ENCODE measurements at places on chromosomes 12 and 14.

GRCh38 chr14:60215520-60216420 lies 33.3 kb upstream of the PPM1A start:
- DNase-seq: no peak

DNA sequence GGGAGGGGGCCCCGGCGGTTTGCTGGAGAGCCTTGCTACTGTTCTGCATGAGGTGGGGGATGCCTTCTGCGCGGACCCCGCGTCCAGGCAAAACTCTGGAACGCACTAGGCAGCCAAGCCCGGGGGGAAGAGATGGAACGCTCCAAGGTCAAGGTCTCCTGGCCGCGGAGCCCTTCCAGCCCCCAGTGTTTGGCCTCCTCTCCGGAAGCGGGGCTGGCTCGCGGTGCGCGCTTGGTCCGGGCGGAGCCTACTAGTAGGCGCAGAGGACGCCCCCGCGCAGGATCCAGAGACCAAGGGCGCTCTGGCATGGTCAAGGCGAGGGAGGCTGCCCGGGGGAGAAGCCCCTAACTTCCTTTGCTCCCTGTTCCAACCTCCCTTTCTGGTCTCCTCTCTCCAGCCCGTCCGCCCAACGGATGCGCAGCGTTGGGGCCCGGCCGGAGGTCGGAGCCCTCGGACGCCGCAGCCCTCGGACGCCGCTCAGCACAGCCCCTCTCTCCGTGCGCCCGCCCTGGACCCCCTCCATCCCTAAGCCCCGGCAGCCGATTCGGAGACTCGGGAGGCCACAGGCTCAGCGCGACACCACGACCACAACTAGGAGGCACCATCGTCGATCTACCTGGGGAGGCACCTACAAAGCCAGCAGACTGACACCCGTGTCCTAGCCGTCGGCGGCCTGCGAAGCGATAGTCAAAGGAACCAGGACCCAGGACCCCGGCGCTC lies 669 bp upstream of the KCNK13 start:
- DNase-seq: peak; percentile 8

DNA sequence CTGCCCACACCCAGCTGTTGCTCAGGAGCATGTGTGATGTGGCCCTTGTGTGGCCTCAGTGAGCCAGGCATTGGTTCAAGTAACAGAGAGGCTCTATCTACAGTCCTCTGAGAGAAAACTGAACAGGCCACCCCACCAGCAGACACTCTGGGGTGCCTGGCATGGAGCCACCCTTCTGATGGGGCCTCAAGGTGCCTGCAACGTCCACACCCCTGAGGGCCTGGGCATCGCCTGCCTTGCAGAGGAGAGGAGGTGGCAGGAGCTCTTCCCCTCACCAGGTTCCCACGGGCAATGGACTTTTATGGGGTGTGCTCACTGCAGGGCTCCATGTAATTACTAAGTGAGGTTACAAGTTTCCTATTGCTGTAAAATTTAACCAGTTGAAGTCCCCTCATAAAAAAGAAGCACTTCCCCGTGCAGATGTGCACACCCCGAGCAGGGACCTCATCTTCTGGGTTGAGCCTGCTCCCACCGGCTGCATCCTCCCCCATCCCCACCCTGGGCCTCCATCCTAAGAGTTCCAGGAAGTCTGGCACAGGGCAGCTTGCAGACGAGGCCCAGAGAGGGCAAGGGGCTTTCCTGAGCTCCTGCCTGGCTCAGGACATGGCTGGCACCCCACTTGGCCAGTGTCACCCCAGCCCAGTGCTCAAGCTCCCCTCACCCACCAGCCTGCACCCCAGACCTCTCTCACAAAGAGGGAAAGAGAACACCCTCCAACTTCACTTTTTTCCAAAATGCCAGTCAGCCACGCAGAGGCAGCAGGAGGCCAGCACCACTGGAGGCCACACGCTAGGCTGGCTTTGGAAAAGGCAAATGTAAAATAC lies 270.4 kb upstream of the RTL1 start:
- no peak for DNase-seq

DNA sequence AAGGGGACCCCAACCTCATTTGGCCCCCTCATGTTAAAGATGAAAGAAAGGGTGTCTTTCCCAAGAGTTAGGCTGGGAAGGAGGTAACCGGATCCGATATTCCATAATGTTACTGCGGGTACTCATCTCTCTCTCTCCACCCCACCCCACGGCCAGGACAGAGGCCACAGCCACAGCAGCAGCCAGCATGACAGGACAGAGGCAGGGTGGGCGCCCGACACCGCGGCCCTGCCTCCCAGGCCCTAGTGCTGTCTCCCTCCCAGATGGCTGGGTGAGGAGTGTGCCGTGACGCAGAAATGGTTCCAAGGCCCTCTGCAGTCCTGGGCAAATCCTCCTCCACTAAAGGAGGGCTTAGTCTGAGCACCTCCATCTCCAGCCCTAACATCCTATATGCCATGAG lies 6.2 kb downstream of the SLC6A12 start:
- DNase-seq: no peak

- no peak for DNase-seq
These were observed 256.0 kb downstream of the RPAP3 start for GRCh38 chr12:47449797-47450196.

- DNase-seq: no peak
These were observed 496.5 kb downstream of the VRK1 start for GRCh38 chr14:97293659-97294058.

GRCh38 chr12:66199831-66200509 lies 11.0 kb downstream of the IRAK3 start:
- DNase-seq: no peak

GRCh38 chr12:8081251-8081920 lies 688 bp upstream of the NECAP1 start:
- DNase-seq: no peak

DNA sequence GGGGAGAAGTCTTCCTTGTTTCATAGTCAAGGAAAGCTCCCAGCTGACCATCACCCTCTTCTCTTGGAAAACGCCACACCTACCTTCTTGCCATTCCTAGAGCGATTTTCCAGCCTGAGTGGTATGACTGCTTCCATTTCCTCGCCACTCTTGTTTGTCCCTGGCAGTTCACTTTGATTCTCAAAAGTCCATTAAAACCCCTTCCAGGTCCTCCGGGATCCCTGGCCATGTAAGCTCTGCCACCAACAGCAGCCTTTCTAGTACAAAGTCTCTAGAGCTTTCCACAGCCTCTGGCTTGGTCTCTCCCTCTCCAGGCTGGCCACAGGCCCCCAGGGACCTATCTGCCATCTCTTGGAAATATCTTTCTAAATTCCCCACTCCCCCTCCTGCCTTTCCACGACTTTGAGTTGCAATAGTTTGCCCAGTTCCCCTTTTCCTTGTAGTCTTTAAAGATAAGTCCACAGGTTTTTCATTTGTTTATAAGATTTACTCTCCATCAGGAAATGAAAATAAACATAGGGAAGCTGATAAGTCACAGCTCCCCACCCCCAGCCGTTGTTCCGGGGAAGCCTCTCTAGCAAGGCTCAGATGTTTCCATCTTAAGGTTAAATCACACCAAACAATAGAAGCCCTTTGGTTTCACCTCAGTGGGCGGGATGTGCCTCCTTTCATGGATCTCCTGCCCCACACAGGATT lies 42.9 kb upstream of the SINHCAF start:
- DNase-seq: no peak

DNA sequence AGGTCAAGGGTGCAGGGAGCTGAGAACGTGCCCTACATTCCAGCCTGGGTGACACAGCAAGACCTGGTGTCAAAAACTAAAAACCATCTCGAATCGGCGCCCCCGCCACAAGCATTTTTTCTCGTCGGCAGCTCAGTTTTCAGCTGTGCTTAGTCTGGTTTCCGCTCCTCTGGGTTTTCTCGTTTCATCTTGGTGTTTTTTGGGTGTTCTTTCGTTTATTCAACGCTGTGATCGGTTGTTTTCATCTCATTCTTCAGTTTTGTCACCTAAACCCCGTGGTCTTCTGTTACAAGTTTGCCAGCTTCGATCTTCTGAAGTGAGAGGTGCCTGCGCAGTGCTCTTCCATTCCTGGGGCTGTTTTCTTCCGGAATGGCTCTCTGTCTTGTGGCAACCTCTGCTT lies 41.4 kb downstream of the NOC4L start:
- DNase-seq: no peak

- no peak for DNase-seq
These were observed 186.7 kb downstream of the ZFP36L1 start for GRCh38 chr14:68606176-68606575.

GRCh38 chr14:34983786-34984185 lies 994 bp downstream of the SRP54 start:
- DNase-seq: no peak

- DNase-seq: no peak
These were observed 205.5 kb upstream of the IGF1 start for GRCh38 chr12:102685841-102686240.

DNA sequence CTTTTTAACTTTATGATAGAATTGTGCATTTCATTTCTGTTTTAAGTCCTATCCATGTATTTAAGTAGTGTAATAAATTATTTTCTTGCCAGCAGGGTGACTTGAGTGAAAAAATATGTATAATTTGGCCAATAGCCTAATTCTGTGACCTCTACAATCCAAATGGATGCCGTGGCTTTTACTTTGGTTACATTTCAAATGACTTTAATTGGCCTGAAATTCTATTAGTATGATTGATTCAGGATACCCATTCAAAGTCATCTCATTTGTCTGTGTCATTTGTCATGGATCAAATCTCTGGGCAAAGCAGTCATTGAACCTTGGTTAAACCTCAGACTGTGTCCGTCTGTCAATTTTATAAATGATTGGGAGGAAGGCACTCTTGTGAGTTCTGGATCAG lies 29.6 kb downstream of the CRADD start:
- no peak for DNase-seq

DNA sequence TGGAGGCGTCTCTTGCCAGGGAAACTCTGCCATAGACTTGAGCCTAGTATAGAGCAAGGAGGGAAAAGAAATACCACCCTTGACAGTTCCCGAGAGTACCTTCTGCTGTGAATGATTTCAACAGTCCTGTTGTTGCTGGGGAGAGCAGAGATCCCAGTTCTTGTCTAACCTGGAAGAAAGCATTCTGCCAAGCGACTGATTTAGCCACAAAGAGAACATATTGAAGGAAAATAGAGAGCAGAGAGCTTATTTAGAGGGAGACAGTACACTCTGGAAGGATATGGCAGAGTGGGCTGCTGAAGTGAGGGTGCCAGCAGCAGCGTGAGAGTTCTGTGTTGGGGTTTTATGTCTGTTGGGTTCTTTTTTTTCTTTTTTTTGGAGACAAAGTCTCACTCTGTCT lies 966.9 kb upstream of the TMEM132C start:
- DNase-seq: no peak

GRCh38 chr12:19967431-19967830 lies 400.9 kb upstream of the PDE3A start:
- DNase-seq: no peak

- DNase-seq: no peak
These were observed 252.4 kb downstream of the ITPR2 start for GRCh38 chr12:26580619-26581018.

GRCh38 chr14:36973806-36974442 lies 198.5 kb downstream of the SLC25A21 start:
- no peak for DNase-seq

- no peak for DNase-seq
These were observed 120.7 kb upstream of the SCAF11 start for GRCh38 chr12:46110928-46111699.

- DNase-seq: no peak
These were observed 348.0 kb downstream of the BCL11B start for GRCh38 chr14:98924046-98924445.

DNA sequence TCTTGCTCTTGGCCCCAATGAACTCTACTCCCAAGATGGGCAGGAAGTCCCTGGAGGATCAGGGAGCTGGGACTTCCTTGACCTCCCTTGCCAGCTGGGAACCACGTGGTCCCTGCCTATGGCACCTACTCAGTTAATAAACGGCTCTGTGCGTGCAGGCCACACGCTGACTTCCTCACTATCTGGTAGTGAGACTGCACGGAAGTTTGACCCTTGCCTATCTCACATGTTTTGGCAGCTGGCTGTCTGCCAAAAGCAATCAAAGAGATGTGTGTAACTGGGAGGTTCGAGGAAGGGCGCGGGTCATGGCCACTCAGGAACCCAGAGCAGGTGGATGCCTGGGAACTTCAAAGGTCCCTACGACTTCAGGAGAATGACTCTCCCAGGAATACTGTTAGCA lies 57.9 kb downstream of the RFLNA start:
- DNase-seq: no peak

DNA sequence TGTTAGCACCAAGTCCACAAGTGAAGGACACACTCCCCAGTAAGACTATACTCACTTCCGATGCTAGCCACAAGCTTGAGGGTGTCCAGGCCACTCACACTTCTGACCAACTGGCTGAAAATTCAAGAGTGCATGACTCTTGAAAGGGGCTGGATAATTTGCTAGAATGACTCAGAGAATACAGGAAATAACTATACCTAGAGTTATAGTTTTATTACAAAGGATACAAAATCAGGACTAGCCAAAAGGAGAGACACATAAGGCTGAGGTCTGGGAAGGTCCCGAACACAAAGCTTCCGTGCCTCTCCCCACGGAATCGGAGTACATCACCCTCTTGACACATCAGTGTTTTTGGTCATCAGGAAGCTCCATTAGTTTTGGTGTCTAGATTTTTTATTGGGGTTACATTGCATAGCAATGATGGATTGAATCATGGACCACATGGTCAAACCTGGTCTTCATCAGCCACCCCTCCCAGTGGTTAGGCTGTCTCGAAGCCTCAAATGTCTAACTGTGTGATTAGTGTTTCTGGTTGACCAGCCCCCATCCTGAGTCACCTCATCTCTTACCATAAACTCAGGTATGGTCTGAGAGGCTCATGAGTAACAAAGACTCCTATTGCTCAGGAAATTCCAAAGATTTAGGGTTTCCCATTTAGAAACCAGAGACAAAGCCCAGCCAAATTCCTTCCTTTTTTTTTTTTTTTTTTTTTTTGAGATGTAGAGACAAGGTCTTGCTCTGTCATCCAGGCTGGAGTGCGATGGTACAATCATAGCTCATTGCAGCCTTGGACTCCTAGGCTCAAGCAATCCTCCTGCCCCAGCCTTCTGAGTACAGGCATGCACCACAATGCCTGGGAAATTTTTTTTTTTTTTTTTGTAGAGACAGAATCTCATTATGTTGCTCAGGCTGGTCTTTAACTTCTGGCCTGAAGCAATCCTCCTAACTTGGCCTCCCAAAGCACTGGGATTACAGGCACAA lies 472.0 kb upstream of the TBX3 start:
- no peak for DNase-seq

GRCh38 chr12:122934722-122935121 lies 31.5 kb downstream of the ABCB9 start:
- DNase-seq: no peak

GRCh38 chr12:116885491-116885890 lies 4.2 kb upstream of the HRK start:
- DNase-seq: no peak

- DNase-seq: no peak
These were observed 61.3 kb upstream of the MDM1 start for GRCh38 chr12:68393417-68393816.

GRCh38 chr12:4894019-4894418 lies 15.7 kb upstream of the KCNA1 start:
- no peak for DNase-seq
